ENCODE measurements at places on chromosomes 16 and 17.

GRCh38 chr17:50908860-50909764 is 43.0 kb upstream of the TOB1 start:
- DNase-seq, result no peak

GRCh38 chr17:80931421-80932265 is 60.0 kb upstream of the CHMP6 start:
- no peak for DNase-seq

GRCh38 chr17:41367426-41368075 is 2.1 kb downstream of the KRT33B start:
- no peak for DNase-seq

- DNase-seq, result no peak
Observed at GRCh38 chr17:17084317-17084835, 42.1 kb downstream of the MPRIP start.

- no peak for DNase-seq
Observed at GRCh38 chr17:39695089-39695474, 4.8 kb upstream of the ERBB2 start.

DNA sequence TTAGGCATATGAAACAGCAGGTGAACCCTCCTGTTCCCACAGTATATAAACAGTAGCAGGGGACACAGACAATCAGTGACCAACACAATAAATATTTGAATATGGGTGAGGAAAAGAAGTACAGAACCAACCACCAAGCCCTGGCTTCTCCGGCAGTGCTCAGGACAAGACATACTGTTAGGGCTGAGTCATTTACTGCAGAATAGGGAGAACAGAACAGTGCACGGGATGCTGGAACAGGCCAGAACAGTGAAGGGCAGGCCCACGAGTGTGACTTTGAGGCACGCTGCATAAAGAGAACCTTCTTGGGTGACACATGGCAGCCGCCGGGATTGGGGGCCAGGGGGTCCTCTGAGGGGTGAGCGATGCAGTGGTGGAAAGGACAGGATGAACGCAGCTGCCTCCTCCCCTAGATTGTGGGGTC is 160.4 kb downstream of the CMIP start:
- no peak for DNase-seq

GRCh38 chr17:65362826-65363225 is 198.6 kb downstream of the AXIN2 start:
- DNase-seq, result no peak

GRCh38 chr17:77926981-77927380 is 31.5 kb upstream of the TNRC6C start:
- no peak for DNase-seq

GRCh38 chr16:49354991-49355390 is 18.6 kb upstream of the C16orf78 start:
- no peak for DNase-seq

GRCh38 chr16:23072084-23072599 is 77.1 kb downstream of the USP31 start:
- DNase-seq, result no peak

GRCh38 chr16:57858635-57859034 is 56.3 kb upstream of the KIFC3 start:
- DNase-seq, result no peak

- DNase-seq, result no peak
Observed at GRCh38 chr17:14361945-14362508, 61.1 kb downstream of the HS3ST3B1 start.

- DNase-seq, result no peak
Observed at GRCh38 chr17:48426761-48427500, 3.1 kb downstream of the SKAP1 start.

GRCh38 chr17:57138956-57139576 is 54.0 kb downstream of the AKAP1 start:
- no peak for DNase-seq

GRCh38 chr16:19008245-19009169 is 24.8 kb downstream of the TMC7 start:
- no peak for DNase-seq

DNA sequence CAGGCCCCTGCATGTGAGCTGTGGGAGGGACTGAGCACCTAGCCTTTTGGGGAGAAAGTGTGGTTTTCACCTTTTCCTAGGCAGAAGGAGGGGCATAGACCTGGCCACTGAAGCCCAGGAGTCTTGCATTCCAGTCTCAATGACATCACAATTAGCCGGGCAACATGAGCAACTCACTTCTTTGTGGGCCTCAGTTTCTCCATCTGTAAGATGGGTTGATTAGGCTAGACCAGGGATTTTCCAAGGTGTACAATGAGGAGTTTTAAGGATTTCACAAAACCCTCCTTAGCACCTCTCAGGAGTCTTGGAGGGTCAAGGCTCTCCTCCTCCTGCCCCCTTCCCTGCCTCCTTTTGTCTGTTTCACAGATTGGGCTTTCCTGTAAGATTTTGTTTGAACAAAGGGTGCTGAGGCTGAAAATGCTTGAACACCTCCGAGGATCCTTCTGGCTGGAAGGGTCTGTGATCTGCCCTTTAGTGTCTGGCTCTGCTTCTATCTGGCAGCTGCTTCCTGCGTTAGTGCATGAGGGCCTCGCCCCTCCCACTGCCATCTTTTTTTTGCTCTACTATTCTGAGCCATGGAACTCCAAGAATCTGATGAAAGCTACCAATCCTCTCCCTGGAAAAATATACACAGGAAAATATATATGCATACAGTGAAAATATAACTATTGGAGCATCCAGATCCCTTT is 52.4 kb upstream of the ETV4 start:
- no peak for DNase-seq

DNA sequence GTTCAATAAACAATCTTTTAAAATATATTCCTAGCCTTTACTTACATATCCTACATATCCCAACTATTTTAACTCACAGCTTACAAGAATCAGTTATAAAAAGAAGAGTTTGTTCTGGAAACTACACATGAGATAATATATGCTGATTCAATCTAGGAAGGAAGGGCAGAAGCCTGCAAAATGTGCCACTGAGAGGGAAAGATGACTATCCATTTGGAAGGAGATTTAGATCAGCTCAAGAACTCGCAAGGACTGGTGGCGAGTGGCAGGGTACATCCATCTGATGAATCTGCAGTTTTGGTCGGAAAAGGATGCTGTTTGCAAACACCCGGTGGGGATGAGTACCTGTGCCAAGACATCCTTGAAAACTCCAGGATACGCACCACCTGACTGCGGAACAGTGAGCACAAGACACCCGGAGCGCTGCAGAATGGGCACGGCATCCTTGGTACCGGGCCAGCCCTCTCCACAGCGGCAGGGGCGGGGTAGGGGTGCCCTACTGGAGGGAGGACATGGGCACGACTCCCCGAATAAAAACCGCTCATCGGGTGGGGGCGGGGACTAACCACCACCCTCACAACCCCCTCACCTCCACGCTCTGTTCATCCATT is 723 bp downstream of the TRIM37 start:
- peak; percentile 51 for DNase-seq

DNA sequence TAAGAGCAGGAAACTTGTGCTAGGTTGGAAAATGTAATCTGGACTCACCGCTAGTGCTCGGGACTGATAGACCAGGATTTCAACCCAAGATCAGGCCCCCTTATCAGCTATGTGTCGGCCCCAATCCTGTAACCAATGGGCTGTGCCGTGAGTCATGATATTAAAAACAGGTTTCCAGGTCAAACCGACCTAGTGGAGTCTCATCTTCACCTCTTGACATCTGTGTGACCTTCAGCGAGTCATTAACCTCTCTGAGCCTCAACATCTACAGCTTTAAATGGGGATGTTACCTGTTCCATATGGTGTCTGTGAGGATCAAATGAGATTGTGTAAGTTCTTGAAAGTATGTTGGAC is 512 bp downstream of the PMM2 start:
- DNase-seq, result no peak

DNA sequence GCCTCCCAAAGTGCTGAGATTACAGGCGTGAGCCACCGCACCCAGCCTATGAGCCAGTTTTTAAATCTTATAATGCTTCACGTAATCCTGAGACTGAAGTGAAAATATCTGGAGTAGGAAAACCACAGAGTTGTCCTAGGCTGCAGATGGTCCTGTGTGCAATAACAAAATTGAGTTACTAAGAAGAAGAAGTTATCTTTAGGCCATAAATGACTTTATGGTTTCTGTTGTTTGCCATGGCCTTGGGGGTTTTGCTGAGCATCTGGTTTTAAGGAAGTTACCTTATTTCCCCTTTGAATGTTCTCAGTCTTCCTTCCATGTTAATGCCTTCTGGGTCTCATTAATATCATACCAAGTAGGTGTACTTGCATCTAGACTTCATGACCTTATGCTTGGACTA is 16.5 kb downstream of the NMT1 start:
- DNase-seq, result no peak

- no peak for DNase-seq
Observed at GRCh38 chr16:23434380-23434779, 18.6 kb downstream of the COG7 start.

DNA sequence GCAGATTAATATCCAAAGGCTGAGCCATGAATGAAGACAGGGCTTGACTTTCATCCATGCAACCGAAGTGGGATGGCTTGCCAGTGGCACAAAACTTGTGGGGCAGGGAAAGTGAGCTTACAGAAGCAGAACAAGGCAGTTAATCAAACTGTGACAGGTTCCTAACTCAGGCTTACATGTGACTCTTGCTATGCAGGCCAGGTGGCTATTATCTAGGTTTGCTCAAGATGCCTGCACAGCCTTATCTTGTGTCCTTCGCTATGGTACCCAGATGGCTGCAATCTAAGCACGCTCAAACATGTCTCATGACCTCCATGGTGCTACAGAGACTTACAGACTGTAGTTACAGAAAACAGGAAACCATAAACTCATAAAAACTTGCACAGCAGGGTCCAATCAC is 8.6 kb upstream of the DNAH9 start:
- DNase-seq, result no peak

- no peak for DNase-seq
Observed at GRCh38 chr17:38447502-38448085, 19.3 kb downstream of the ARHGAP23 start.

DNA sequence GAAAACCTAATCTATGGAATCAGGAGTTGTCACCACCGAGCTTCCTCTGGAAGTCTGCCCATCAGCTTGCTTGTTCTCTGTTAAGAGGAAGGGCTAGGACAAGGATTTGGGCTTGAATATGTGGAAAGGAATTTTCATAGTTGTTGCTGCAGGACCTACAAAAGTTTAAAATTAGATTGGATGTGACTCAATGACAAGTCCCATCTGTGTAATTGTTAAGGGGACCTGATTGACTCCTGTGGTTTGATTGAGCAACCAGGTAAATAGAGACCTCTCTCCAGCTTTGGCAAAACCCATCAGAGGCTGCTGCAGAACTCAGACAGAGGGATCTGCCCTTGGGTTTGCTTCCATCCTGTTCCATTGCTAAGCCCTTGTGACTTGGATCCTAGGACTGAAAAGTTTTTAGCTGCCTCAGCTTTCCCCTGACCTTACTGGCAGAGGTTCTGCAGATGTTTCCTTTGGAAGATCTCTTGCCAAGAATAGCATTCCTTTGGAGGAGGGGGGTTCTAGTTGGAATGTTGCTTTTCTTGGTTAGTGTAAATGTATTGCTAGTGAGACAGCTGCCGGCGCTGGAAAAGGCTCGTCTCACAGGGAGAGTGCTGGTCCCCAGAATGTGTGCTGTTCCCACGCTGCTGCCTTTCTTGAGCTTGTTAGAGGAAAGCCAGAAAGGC is 50.0 kb downstream of the SF3B3 start:
- no peak for DNase-seq

GRCh38 chr17:7717756-7718350 is 309 bp downstream of the DNAH2 start:
- peak; percentile 11 for DNase-seq

- DNase-seq, result no peak
Observed at GRCh38 chr17:77409282-77410161, 268.8 kb downstream of the SEC14L1 start.

DNA sequence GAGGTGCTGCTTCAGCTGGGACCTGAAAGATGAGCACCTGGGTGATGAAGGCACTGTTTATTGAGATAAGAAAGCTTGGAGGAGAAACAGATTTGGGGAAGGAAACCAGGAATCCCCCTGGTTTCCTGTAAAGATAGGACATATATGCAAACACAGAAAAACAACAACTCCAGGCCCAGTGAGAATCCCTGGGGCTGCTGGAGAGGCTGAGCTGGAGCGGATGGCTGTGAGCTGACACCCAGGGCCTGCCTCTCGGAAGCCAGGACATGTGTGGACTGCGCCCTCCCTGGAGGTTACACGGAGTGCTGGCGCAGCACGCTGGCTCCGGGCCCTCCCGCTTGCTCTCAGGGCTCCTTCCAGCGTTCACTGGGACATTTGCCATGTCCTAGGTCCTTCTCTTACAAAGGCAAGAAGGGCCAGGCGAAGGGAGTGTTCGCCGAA is 57.5 kb downstream of the CYB5B start:
- no peak for DNase-seq

- DNase-seq, result no peak
Observed at GRCh38 chr17:17416400-17417360, 60.1 kb upstream of the MED9 start.

- DNase-seq, result no peak
Observed at GRCh38 chr16:12664164-12664733, 139.4 kb downstream of the CPPED1 start.

GRCh38 chr16:65756163-65756562 is 610.3 kb upstream of the CDH5 start:
- no peak for DNase-seq

- DNase-seq, result no peak
Observed at GRCh38 chr16:74623839-74624235, 16.9 kb upstream of the GLG1 start.

GRCh38 chr16:62752854-62753253 is 716.6 kb upstream of the CDH8 start:
- DNase-seq, result no peak

GRCh38 chr16:31022544-31023251 is 10.7 kb upstream of the STX4 start:
- no peak for DNase-seq

GRCh38 chr17:72004011-72004427 is 116.8 kb upstream of the SOX9 start:
- no peak for DNase-seq

- no peak for DNase-seq
Observed at GRCh38 chr17:1027044-1027443, 30.1 kb downstream of the TIMM22 start.

DNA sequence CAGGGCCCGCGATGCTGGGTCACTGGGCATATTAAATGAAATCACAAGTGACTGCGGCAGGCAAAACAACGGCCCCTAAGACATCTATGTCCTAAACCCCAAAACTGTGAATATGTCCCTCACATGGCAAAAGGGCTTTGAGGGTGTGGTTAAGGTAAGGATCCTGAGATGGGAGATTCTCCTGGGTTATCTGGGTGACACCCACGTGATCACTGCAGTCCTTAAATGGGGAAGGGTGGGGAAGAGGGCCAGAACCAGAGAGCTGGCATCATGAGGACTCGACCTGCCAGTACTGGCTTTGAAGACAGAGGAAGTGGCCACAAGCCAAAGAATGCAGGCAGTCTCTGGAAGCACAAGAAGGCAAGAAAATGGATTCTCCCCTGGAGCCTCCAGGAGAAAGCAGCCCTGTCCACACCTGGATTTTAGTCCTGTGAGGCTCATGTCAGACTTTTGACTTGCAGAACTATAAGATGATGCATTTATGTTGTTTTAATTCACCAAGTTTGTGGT is 12.5 kb downstream of the COTL1 start:
- DNase-seq, result no peak

All from activated T-cell treated with anti-CD3 and anti-CD28 coated beads for 24 hours (primary cell).